HTR-8/SVneo (cell line): ENCODE measurements at places on chromosomes 5 and 9.

- DNase-seq: no peak
These were observed 331.3 kb upstream of the SEMA6A start for GRCh38 chr5:116905885-116906284.

GRCh38 chr9:113705928-113706519, 170.1 kb upstream of the ZNF618 start:
- DNase-seq: no peak

DNA sequence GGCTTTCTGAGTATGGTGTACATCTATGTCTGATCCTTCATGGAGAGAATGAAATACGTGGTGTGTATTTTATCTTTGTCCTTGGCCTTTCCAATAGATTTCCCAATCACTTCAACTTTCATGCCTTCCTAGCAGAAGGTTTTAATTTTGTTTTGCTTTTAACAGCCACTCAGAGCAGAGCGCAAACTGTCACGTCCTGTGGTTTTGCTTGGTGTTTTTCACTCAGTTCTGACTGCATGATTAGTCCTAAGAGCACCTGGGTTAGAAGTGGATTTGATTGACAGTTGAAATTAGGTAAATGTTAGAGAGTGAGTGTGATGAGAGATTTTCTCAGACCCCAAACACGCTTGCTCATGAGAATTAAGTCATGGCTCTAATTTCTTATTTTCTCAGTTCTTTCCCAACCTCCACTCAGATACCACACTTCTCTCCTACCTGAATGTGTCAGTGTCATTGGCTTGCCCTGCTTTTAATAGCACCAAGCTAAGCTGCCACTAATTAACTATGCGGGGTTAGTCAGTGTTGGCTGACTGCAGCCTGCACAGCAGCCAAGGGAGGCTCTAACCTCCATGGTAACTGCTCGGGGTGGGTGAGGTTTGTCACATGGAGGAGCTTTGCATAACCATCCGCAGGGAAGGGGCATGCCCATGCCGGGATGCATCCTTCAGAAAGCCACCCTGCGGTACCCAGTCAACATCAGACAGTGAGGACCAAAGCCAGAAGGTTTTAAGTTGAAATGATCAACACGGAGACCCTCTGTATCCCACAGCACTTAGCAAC, 173.4 kb downstream of the NR3C1 start:
- no peak for DNase-seq

DNA sequence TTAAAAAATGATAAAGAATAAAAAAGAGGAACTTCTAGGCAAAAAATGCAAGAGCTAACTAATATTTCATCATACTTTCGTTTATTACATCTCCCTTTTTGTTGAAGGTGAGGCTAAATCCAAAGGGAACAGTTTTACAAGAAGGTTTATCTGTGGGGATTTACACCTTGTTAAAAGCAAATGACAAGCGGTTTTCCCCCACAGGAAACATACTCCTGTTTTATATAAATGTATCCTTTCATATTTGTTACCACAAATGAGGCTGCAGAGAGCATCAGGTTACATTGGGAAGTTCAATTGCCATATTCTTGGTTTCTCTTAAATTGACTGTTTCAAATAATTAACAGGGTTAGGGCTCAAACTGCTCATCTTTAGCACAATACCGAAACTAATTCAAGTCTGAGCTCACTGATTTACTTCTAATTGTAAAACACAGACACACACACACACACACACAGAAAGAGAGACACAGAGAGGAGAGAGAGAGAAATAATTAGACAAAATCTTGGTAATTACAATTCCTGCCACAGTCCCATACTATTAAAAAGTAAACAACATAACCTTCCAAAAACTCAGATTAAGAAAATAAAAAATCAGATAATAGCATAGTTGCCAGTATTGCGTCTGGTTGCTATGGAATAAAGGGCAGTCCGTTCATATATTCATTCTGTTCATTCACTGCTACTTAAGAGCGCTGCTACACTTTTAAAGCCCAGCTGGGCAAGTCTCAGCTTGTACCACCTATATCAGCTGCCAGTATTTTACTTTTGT, 17.1 kb downstream of the RFX3 start:
- DNase-seq: no peak

DNA sequence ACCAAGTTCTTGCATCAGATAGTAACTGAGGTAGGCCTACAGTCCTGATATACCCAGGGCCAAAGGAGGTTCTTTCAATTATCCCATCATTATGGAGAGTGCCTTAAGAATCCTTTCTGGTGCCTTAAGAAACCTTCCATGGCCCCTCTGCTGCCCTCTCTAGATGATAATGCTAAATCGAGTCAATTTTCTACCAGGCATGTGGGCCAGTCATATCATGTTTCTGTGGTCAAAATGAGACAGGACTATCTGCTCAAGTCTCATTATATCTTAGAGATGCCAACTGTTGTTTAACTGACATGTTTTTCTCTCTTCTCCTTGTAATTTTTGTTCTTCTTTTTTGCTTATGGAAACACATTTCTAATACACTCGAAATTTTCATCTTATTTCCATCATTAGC, 127.6 kb downstream of the EDIL3 start:
- no peak for DNase-seq

GRCh38 chr5:58484505-58484904, 6.7 kb upstream of the GAPT start:
- no peak for DNase-seq

DNA sequence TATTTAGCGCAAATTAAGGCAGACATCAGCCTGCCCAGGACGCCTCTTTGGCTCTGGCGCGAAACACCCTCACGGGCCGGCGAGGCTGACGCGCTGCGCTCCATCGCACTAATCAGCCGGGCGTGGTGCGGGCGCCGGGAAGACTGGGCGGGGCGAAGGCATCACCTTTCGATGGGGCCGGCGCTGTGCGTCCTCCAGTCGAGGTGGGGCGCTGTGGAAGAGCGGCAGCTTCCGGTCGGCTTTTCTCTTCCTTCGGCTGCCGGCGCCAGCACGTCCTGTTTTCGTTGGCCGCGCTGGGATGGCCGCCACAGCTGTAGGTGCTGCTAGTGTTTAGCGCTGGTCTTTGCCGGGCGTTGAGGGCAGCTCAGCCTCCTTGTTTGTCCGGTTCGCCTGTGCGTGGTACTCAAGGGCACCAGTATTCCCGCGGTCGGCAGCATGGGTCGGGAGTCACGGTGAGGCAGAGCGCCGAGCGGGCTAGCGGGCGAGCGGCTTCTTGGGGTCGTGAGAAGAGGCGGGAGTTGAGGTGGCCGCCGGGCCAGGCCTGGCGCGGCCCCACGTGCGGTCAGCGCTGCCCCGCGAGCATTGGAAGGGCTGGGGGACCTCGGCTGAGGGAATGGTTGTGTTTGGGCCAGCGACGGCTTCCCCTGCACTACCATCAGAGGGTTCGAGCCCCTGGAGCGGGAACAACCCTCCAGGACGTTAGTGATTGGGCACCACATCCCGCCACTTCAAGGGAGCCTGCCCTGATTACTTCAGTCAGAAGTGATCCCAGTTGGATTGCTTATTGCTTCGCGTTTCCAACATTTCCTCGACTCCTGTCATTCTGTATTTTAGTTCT, at the start of gene DDX46:
TSS of gene DDX46 (plus strand) at position 276 of the 838 bp plus-strand sequence. CDS start at position 436, 160 bp downstream.
- peak; percentile 92 for DNase-seq

GRCh38 chr9:36765468-36766341, 193.0 kb downstream of the MELK start:
- DNase-seq: peak; percentile 40

DNA sequence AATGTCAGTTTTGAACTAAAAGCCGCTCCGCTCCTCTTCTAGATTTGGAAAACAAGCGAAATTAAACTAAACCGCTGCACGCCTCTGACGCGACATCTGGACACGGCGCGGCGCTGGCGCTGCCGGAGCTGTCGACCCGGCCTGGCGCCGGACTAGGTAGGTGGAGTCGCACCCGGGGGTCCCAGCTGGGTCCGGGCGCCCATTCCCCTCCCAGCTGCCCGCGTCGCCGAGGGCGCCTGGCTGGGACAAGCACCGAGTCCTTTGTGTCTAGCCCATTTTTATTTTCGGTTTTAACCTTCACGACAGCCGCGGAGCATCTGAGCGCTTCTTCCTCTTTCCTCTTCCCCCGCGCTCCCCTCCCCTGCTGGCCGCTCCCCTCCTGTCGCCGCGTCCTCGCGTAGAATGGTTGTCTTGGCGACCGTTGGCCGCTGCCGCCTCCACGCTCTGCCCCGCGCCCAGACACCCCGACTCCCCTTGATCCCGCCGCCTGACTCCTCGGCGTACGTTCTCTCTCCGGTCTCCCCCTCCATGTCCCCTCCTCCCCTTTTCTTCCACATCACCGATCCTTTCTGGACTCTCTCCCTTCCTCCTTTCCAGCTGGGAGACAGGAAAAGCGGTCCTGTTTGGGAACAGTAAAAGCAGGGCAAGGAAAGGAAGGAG, 545 bp downstream of the CDKN2B-AS1 start:
- no peak for DNase-seq

DNA sequence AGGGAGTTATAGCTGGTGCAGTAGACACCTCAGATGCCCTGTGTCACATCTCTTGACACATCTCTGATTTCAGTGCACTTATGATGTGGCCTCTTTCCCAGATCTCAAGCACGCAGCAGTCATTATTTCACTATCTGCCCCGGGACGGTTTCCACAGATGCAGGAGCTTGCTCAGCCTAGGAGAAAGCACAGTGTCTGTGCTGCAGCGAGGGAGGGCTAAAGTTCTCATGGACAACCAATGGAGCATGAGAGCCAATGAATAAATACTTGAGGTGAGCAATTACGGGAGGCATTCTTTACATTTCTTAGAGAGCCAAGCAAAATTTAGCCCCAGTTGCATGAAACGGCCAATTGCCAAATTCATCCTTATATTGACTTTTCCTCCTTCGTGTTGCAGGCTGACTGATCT, 7.4 kb upstream of the MOB3B start:
- DNase-seq: no peak

- no peak for DNase-seq
These were observed 126.2 kb upstream of the ZNF608 start for GRCh38 chr5:124872615-124873014.

DNA sequence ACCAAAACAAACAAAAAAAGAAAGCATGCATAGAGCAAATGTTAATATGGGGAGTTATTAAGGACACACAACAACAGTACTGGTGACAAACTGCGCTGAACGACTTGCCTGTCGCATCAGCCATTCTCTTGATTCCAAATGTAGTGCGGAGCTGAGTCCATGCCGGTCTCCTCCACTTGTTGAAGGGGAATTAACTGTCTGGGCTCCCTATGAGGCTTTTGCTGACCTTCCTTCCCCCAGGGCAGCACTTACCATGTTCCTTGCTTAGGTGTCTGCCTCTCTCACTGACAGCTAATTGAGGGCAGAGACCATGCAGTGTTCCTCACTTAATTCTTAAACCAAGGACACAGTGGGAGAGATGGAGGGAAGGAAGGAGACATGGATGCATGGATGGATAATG, 40.8 kb upstream of the FAT2 start:
- no peak for DNase-seq

DNA sequence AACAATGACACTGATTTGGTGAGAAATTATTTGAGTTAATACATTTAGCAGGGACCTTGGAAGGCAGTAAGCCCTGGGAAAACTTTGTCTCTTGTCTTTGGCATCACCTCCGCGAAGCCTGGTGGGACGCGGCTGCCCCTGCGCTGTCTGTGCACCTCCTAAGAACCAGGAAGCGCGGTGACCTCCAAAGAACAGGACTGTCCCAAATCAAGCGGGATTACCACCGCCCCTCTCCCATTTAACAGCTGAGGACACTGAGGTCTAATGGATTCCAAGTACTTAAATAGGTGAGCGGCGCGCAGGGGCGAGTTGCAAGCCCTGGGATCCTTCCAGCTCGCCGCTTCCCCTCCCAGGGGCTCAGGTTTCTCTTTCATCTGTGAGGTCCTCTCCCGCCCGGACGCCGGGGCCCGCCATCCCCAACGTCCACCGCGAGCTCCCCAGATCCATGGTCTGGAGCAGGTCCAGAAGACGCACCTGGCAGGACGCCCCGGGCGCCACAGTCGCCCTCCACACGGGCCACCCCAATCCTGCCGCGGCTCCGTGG, 432 bp downstream of the STARD4 start:
- peak; percentile 32 for DNase-seq

- no peak for DNase-seq
These were observed 223.6 kb upstream of the EFNA5 start for GRCh38 chr5:107894361-107894760.

DNA sequence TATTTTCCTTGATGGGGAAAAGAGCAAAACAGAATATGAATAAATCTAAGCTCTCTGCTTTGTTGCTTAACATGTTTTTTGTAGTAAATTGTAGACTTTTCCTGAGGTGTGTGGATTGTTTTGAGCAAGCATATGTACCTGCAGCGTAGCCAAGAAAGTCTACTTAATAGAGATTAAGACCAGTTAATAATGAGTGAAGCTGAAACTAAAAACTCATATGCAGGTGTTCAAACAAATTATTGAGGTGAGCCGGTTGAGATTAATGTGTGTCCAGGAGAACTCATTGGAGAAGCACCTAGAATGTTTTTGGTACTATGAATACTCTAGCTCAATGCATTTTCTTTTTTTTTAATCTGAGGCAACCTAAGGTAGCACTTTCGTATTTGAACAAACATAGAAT, 49.2 kb downstream of the COX7C start:
- DNase-seq: no peak

GRCh38 chr5:66326276-66326675, 182.2 kb downstream of the SREK1 start:
- no peak for DNase-seq

DNA sequence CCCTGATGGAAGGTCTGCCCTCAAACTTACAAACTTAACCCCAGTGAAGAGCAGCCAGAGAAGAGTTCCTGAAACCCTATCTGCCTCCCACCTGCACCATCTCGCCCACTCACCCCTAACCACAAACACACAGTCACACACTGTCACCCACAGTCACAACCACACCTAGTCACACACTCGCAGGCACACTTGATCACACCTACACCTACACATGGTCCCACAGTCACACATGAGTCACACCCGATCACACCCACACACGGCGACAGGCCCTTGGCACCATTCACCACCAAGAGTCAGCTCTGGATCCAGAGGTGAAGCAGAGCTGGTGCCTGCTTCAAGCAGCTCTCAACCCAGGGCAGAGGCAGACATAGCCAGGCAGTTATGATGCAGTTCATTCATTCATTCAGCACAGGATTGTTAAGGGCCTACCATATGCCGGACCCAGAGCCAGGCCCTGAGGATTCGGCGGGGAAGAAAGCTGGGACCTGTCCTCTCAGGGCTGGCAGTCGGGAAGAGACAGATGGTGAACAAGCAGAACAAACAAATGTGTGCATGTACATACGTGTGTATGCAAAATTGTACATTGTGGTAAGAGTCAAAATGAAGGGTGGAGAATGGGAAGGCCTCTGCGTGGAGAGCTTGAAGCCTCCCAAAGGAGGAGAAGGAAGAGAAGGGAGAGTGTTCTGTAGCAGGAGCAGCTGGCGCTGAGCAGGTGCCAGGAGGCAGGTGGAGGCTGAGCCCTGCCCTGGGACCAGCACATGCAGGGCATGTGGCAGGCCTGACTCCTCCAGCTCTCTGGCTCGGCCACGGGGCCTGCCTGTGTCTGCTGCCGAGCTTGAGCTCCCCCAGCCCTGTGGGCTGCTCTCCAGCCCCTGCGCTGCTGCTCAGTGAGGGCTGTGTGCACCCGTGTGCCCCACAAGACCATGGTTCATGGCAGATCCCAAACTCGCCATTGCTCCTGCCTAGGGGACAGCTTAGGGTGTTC, 6.4 kb downstream of the TSPAN17 start:
- no peak for DNase-seq
